Panc1 (cell line): ENCODE measurements at places on chromosomes 6 and 20. TPM values are rescaled to one million over a fixed set of nuclear protein-coding genes. Genes with fewer than 3 reads are reported as not detected.

Gene VGLL2
- not detected for total RNA-seq

Gene OR2H1
- total RNA-seq = not detected

DNA sequence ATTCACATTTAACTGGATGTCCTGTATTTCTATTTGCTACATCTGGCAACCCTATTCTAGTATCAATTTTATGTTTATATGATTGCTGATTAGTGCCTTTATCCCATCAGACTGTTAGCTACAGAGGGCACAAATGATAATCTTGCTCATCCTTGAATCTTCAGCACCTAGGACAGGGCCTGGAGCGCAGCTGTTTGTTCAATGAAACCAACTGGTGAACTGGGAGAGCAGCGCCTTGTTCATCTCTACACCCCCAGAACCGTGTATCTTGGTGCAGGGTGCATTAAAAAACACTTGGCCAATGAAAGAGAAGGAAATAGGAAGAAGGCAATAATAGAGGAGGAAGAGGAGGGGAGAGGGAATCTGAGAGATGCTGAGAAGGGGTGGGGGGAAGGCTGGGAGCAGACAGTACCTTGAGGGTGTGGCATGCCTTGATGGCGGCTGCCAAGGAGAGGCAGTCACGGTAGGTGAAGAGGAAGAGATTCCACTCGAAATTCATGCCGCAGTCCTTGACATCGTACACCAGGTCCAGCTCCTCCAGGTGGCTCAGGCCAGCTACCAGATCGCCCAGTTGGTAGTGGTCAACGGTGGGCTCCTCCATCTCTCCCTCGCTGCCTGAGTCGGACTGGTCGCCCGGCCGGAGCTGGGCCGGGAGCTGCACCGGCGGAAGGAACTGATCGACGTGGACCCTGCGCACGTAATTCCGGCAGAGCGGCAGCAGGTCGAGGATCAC, 15.5 kb downstream of the TMEM151B start:
- no peaks in the 10 kb centered on the region for H3K4me1 ChIP-seq
- H3K27ac ChIP-seq = no peak overlapping the region
- peaks cover 23% of the 10 kb centered on the region; the same call in 1 of the 2 replicates for H3K27me3 ChIP-seq
- no peaks in the 10 kb centered on the region for H3K36me3 ChIP-seq
- no peak overlapping the region for H3K4me3 ChIP-seq

GRCh38 chr20:54118220-54119001, 48.0 kb upstream of the BCAS1 start:
- H3K4me3 ChIP-seq = no peak overlapping the region
- no peak for DNase-seq
- H3K27me3 ChIP-seq = no peaks in the 10 kb centered on the region

DNA sequence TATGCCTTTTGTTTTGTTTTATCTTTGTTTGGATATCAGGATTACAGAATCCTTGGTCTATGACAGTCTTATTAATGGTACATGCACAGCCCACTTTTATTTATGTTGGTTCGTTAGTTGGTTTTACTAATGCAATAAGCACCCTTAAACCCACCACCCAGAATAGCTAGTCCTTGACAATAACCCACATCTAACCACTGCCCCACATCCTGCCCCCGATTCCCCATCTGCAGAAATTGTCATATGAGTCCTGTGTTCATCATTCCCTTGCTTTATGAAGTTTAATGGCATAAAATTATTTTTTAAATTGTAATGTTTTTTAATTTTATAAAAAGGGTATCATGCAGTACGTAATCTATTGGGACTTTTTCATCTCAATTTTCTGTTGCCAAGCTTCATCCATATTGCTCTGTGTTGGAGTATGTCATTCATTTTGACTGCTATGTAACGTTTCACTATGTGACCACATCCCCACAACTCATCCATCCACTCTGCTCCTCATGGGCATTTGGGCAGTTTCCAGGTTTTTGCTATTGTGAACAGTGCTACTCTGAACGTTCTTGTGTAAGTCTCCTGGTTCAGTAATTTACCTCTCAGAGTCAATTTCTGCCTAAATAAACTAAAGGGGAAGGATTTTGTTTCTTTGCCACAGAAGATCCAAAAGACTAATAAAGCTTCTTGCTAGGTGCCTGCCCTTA, 150.4 kb downstream of the MRPL14 start:
- no peak overlapping the region for H3K4me3 ChIP-seq
- no peak overlapping the region for H3K27ac ChIP-seq
- H3K27me3 ChIP-seq = no peaks in the 10 kb centered on the region
- DNase-seq = no peak

GRCh38 chr20:63473555-63474449, 1.3 kb upstream of the KCNQ2 start:
- H3K36me3 ChIP-seq = no peaks in the 10 kb centered on the region; the same call in 1 of the 2 replicates
- H3K27ac ChIP-seq = 0 out of 2 replicates have a peak overlapping the region, but pooled peaks have one; percentile 23
- no peaks in the 10 kb centered on the region for H3K27me3 ChIP-seq
- no peak overlapping the region for H3K4me3 ChIP-seq
- no peak for DNase-seq

DNA sequence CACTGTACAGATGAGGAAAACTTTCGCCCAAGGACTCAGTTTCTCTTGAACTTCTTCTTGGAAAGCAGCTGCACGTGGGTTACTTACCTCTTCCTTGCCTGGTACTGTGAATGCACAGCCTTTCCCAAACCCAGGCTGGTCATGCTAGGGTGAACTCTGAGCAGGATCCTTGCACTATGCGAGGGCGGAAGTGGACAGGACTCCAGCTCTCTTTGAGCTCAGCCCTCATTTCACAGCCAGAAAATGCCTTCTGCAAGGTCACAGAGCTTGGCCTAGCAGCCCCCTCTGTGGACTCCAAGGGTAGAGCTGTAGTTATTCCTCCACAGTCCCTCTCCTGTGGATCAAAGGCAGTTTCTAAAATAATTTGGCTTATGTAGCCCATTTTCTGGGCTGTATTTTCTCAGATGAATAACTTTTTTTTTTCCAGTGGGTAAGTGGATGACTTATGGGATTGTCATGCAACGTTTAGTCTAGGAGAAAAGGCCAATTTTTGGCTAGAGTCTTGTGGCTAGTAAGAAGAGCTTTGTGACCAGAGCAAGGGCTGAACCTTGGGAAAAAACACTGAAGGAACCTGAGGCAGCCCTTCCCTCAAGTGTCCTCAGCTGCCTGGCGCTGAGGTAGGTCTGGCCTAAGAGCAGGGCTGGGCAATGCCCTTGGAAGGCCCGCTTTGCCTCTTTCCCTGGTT, 172.7 kb downstream of the SCP2D1 start:
- no peak overlapping the region for H3K27ac ChIP-seq
- no peaks in the 10 kb centered on the region for H3K36me3 ChIP-seq
- H3K4me3 ChIP-seq = no peak overlapping the region
- H3K27me3 ChIP-seq = no peaks in the 10 kb centered on the region
- no peaks in the 10 kb centered on the region for H3K4me1 ChIP-seq

GRCh38 chr6:138031850-138032249, 75.4 kb downstream of the PERP start:
- H3K36me3 ChIP-seq = no peaks in the 10 kb centered on the region
- DNase-seq = no peak
- no peaks in the 10 kb centered on the region; the same call in 1 of the 2 replicates for H3K4me1 ChIP-seq
- H3K27ac ChIP-seq = peak overlapping the region; percentile 61; the same call in 1 of the 2 replicates
- H3K4me3 ChIP-seq = no peak overlapping the region
- no peaks in the 10 kb centered on the region for H3K27me3 ChIP-seq

DNA sequence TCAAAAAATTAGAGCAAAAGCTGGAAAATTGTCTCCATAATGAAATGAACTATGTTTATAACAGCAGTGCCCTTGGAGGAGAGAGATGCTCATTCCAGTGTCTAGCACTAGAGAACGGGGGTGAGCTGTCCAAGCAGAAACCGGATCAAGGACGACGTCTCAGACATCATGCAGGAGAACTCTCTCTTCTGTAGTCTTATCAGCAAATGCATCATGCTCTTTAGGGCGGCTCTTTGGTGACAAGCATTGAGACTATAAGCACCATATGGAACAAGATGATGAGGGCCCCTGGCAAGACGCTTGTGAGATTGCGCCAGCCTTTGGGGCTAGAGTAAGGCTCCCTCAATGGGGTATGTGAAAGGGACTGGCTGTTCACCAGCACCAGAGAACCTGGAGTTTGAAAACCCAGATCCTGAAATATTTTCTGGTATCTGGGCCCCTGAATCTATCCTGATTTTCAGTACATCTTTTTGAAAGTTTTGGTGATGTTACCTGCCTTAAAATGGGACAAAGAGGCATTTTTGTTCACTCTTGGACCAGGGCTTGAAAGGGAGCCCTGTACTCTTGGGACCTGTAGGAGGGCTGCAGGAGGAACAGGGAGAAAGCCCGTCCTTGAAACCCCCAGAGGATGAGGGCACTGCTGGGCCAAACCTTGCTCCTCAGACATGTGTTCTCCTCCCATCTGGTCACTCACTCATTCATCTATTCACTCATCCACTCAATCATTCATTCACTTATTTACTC, 127.6 kb downstream of the TTLL2 start:
- H3K4me1 ChIP-seq = no peaks in the 10 kb centered on the region
- H3K4me3 ChIP-seq = no peak overlapping the region
- H3K27ac ChIP-seq = no peak overlapping the region
- no peak for DNase-seq
